ENCODE measurements at places on chromosomes 11 and 22.
A peak's percentile ranks its signal among the peaks of the same experiment; 100 is the strongest.

GRCh38 chr11:125892071-125892470 is 4.6 kb downstream of the HYLS1 start:
- H3K4me1 ChIP-seq: no peaks in the 10 kb centered on the region
- no peaks in the 10 kb centered on the region for H3K27me3 ChIP-seq
- peaks cover 17% of the 10 kb centered on the region for H3K36me3 ChIP-seq
- H3K27ac ChIP-seq: no peak overlapping the region

GRCh38 chr11:115085461-115086210 is 407.3 kb downstream of the NXPE2 start:
- no peak overlapping the region for H3K27ac ChIP-seq
- no peaks in the 10 kb centered on the region for H3K27me3 ChIP-seq
- no peak for DNase-seq
- no peaks in the 10 kb centered on the region for H3K4me1 ChIP-seq
- no peak overlapping the region for H3K4me3 ChIP-seq

- H3K4me3 ChIP-seq: peak overlapping the region; percentile 84
- no peaks in the 10 kb centered on the region for H3K36me3 ChIP-seq
- H3K27me3 ChIP-seq: no peaks in the 10 kb centered on the region
- DNase-seq: no peak
- H3K4me1 ChIP-seq: peaks cover 25% of the 10 kb centered on the region
These were observed 1.5 kb upstream of the TRABD start for GRCh38 chr22:50184004-50184901.

DNA sequence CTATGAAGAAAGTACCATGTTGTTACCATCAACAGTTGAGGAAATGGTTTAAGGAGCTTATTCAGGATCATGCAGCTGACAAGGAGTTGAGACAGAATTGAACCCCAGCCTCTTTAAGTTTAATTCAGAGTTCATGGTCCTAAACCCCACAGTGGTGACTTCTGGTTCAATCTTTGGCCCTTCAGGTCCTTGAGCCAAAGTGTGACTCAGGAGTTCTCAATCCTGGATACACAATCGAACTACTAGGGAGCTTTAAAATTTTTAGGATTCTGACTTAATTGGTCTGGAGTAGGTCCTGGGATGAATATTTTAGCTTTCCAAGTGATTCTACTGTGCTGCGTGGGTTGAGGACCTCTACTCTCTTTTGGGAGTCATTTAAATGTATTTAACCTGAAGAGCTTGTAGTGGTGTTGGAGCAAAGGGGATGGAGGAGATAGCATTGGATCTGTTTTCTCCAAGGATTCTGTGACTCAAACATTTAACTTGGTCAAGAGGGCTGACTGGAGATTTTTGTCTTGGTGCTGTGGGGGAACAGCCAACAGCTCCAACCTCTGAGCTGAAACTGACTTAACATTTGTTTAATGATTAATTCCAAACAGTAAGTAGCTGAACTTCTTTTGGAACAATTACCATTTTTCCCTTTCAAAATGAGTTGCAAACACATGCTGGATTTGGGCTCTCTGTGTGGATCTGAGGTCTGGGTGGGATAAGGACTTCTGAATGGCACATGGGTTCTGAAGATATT is 80.1 kb downstream of the INSC start:
- H3K27me3 ChIP-seq: no peaks in the 10 kb centered on the region
- no peak for DNase-seq
- H3K27ac ChIP-seq: no peak overlapping the region
- H3K36me3 ChIP-seq: no peaks in the 10 kb centered on the region
- H3K4me1 ChIP-seq: no peaks in the 10 kb centered on the region
- no peak overlapping the region for H3K4me3 ChIP-seq
